ENCODE measurements at places on chromosomes 16 and 17.

- no peak for DNase-seq
Measured at GRCh38 chr17:43372273-43372911, 26.4 kb upstream of the ARL4D start.

DNA sequence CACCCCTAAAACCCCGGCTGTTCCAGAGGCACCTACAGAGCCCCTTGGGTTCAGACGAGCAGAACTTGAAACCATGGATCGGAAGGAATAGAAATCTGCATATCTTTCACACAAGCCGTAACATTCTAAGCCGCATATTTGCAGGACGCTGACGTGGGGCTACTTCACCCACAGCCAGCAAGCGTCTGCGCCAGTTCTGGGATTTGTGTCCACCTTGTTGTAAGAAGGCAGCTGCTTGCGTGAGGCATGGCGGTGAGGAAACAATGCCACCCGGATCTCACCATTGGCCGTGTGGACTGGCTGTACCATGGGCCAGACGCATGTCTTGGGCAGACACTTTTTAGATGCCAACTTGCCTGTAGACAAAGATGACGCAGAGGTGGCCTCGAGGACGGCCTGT is 34.5 kb downstream of the TNFRSF13B start:
- DNase-seq: no peak

DNA sequence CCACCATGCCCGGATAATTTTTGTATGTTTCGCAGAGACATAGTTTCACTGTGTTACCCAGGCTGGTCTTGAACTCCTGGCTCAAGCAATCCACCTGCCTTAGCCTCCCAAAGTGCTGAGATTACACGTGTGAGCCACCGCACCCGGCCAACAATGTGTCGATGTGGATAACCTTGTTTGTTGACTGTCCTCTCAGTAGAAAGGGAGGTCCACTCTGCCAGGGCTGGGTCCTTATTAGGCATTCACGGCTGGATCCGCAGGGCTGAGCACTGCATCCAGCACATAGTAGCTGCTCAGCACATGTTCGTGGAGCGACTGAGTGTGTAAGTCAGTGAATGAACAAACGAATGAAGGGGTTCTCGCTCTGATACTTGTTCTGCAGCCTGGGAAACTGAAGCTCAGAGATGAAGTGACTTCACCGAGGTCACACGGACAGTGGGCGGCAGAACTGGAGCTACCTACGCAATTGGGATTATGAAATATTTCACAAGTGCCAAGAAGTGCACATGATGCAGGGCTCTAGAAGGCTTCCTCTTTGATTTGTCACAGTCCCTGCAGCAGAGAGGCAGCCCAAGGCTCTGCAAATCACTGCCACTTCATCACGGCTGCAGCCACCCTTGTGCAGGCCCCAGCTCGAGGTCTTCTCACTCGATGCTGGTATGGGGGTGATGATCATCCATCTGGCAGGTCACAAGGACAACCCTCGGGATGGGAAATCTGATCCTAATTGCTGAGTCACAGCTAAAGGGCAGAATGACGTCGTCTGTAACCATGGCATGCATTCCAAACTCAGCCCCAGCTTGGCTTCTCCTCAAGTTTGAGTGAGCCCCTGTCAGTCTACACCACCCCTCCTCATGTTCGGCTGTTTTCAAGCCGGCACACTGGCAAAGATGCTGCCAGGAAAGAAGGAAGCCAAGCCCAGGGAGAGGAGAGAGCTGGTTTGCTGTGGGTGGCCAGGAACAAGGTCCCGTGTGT is 28.0 kb upstream of the SNN start:
- DNase-seq: no peak

GRCh38 chr16:10968498-10968897 is 24.1 kb downstream of the CLEC16A start:
- DNase-seq: no peak

- no peak for DNase-seq
Measured at GRCh38 chr16:77322757-77323156, 112.1 kb downstream of the ADAMTS18 start.

DNA sequence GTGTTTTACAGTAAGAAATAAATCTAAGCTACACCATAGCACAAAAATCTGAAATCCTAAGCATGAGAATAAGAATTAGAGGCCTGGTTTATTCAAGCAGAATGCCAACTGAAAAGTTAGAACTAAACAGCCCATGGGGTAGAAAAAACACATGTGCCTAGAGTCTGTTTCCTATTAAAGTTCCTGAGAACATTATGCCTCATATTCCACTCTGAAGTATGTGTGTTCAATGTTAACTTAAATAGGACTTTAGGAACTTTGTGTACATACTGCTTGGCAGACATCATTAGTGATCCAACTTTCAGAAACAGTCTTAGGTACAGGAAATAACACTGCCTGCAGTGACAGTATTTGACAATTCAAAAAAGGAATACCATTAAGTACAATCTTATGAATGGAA is 18.2 kb downstream of the HEATR6 start:
- DNase-seq: no peak

DNA sequence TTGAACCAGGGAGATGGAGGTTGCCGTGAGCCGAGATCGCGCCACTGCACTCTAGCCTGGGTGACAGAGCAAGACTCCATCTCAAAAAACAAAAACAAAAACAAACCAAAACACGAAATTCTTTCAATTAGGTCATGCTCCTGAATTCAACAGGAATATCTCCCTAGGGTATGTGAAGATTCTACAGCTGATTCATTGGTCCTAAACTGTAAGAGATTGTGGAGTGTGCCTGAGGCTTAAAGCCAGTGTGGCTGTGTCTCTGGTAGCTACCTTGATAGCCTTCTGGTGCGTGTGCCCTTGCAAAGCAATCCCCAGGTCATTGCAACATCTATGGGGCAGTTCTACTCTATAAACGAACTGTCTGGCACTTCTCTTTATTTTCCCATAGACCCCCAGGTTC is 48.4 kb downstream of the USP43 start:
- DNase-seq: no peak

DNA sequence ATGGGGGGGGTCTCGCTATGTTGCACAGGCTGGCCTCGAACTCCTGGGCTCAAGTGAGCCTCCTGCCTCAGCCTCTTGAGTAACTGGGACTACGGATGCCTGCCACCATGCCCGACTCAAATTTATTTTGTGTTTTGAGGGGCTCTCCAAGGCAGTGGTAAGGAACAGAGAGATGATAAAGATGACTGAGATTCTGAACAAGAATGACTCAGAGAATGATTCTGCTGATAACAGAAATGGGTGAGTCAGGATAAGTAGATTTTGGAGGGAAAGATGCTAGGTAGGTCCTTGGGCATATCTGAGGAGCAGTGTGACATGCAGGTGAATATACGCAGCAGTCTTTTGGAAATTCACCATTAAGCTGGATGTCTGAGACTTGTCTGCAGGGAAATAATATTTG is 2.6 kb downstream of the TMEM220 start:
- no peak for DNase-seq

GRCh38 chr16:76197900-76198299 is 79.3 kb upstream of the CNTNAP4 start:
- no peak for DNase-seq

DNA sequence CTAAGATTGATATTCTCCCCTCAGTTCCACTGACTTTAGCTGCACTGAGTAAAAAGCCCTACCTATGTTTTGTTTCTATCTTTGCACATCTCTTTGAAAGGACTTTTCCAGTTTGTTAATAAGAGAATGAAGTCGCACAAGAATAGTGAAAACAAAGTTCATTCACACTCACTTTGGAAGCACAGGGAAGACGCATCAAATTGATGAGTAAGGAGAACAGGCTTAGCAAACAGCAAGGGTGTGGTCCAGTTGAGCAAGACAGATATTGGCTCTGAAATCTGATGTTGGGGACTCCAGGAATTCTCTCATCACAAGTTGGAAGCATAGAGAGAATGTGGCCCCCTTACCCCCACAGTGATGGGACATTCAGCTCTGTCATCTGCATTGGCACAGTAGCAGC is 221.3 kb downstream of the CDH11 start:
- DNase-seq: no peak

DNA sequence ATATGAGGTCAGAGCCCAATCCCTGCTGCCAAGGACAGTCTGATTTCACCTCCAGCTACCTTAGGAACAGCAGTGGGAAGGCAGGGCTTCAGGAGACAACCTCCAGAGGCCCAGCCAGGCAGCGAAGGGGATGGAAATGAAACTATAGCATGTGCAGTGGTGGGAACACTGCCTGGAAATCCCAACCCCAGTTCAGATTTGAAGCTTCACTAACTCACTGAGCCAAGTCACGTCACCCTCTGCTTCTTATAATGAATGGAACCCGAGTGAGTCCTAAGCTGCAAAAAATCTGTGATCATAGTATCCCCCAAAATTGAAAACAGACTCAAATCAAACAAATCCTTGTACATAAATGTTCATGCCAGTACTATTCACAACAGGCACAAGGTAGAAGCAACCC is 36.0 kb upstream of the SLC39A11 start:
- DNase-seq: no peak

GRCh38 chr16:56331915-56332314 is 93.4 kb downstream of the AMFR start:
- DNase-seq: no peak

- no peak for DNase-seq
Measured at GRCh38 chr16:3819746-3820724, 60.5 kb downstream of the CREBBP start.

DNA sequence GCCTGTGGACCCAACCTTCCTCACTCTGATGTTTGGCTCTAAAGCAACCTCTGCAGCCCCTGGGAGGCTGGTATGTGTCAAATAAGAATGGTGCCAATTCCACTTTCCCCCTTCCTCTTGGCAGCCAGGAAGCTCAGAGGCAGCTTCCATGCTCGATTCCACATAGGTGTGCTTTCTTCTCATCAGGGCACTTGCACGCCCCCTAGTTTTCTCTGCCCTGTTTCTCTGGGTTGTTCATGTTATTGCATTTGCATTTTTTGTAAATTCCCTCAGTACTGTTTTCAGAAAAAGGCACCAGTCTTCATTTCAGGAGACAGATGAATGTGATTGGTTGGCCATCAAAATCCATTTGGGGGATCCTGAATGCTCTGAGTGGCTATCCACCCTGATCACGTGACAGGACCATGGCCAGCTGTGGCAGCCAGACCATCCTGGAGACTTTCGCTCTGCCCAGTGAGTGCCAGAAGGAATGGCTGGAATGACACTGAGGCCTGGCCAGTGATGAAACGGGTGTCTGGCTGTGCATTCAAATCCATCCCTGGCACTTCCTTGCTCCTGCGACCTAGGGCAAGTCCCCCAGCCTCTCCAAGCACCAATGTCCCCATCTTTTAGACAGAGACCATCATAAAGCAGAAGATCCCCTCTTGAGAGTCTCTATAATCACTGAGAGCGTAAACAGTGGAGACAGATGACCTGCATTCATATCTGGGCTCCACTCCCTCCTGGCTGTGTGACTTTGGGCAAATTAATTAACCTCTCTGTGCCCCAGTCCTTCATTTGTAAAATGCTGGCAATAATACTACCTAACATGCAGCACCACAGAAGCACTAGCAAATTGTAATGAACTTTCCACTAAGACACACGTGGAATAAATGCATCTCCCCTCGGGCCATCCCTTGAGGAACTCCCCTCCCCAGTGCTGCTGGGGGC is 56.4 kb downstream of the CNGB1 start:
- DNase-seq: no peak

GRCh38 chr16:65959983-65960382 is 406.5 kb upstream of the CDH5 start:
- no peak for DNase-seq

- no peak for DNase-seq
Measured at GRCh38 chr17:41631025-41631897, 6.9 kb upstream of the KRT17 start.
